Activated CD4-positive, alpha-beta T cell treated with anti-CD3 and anti-CD28 coated beads, Interleukin-2, amount 10 ng/mL, durations not matched to agents 7 days and 5 days (primary cell): ENCODE measurements at places on chromosomes 2 and 18.

DNA sequence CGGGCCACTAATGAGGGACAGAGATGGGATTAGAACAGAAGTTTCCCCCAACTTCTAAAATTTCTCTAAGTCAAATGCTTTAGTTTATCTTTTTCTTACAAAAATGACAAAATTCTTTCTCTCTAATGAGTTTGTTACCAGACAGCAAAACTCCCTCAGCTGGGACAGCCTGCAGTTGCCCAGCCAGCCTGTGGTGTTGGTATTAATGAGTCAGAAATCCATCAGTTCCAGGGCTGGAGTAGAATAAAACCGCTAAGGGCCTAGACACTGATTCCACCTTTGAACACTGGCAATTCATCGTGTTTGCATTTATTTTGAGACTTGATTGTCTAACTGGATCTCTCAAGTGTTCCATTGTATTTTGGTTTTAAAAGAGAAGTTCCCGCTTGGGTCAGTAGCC is 38.3 kb upstream of the SMAD2 start:
- DNase-seq: no peak

GRCh38 chr2:104871649-104871971 is 17.7 kb downstream of the POU3F3 start:
- no peak for DNase-seq

DNA sequence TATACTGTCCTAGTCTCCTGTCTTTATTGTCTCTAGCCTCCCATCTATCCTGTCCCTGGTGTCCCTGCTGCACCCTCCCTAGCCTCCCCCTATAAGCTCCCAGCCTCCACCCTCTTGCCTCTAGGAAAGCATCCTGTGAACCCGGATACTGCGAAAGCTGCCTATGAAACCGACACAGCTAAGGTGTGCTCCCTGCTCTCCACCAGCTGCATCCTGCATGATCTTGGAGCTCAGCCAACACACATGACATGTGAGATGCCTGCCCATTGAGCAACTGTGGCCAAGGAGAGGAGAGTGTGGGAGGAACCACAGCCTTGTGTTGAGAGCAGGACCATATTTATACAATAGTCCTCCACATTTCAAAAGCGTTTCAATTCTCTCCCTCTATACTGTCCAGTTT is 187.1 kb downstream of the ZBTB7C start:
- peak; percentile 49 for DNase-seq

DNA sequence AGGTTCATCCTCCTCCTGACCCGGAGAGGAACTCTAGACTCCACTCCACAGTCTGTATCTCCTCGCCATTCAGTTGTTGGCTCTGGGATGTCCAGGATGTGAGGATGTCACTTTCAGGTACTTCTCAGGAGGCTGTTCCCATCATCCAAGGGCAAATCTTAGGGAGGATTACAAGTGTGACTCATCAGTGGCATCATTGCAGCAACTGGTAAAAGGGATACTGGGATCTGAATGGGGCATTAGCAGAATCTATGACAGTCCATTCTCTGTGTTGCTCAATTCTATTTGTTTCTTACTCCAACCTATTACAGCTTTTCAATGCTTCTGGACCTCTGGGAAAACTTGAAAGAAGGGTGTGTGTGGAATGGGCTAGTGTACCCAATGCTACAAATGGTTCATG is 81.5 kb upstream of the FN1 start:
- DNase-seq: no peak

GRCh38 chr2:220847589-220847988 is 724.5 kb downstream of the EPHA4 start:
- DNase-seq: no peak

DNA sequence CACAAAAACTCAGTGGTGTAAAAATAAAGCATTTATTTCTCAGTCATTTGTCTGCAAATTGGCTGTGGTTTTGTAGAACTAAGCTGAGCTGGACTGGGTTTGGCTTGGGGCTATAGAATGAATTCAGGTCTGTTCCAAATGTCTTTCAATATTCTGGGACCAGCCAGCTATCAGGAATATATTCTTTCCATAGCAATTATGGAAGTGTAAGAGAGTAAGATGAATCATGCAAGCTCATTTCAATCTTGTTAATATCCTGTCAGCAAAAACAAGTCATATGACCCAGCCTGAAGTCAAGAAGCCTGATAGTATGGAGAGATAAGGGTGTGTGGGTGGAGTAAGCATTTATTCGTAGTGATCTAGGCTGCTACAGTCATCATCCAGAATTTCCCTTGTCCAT is 481.0 kb upstream of the CDH2 start:
- DNase-seq: no peak

- no peak for DNase-seq
Measured at GRCh38 chr2:101699755-101700461, 2.4 kb downstream of the MAP4K4 start.

- no peak for DNase-seq
Measured at GRCh38 chr2:4175343-4175742, 472.0 kb downstream of the DCDC2C start.

GRCh38 chr18:332721-333510 is 65.1 kb upstream of the THOC1 start:
- DNase-seq: no peak

DNA sequence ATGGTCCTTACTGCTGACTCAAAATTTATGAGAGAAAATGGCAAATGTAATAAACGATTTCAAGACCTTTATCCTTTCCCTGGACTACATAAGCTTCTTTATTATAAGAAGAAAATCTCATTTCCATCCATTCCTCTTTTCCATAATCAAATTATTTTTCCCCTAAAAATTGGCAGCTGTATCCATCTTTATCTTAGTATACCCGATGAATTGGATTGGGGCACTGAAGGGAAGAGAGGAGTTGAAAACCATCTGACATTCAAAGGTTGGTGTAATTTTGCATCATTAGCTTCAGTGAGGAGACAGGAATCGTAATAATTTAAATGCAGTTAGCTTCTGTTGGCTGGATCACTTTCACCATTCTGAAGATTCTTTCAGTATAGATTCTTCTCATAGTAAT is 574.1 kb downstream of the XIRP2 start:
- DNase-seq: no peak

GRCh38 chr2:134398300-134398699 is 144.4 kb downstream of the MGAT5 start:
- DNase-seq: no peak

- no peak for DNase-seq
Measured at GRCh38 chr2:11811036-11811654, 64.7 kb downstream of the LPIN1 start.

GRCh38 chr2:232523682-232524597 is 2.0 kb upstream of the CHRND start:
- peak; percentile 23 for DNase-seq

DNA sequence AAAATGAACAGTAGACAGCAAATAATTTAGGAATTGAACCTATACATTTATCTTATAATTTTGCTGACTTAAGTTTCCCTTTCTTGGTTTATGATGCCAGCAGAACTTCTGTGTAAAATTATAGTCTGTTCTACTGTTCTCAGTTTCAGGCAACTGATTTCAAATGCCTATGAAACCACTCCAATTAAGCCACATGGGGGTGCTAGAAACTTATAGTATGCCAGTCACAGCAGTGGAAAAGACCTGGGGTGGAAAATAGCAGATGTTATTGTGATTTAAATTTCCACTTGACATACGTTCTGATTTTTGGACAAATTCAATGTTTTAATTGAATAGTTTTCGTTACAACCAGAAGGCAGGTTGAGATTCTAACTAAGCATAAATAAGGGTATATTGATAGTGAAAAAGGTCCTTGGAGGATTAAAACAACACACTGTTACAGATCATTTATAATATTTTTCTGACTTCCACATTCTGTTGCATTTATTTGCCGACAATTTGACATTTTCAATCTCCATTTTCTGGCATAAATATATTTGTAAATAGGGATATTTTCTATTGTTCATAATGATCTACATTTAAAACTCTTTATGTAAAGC is 61.4 kb downstream of the CPS1 start:
- no peak for DNase-seq

GRCh38 chr2:33458248-33458819 is 18.1 kb upstream of the RASGRP3 start:
- no peak for DNase-seq

GRCh38 chr2:76711490-76711889 is 810.7 kb downstream of the LRRTM4 start:
- no peak for DNase-seq

- DNase-seq: no peak
Measured at GRCh38 chr2:221635949-221636348, 63.8 kb upstream of the EPHA4 start.

DNA sequence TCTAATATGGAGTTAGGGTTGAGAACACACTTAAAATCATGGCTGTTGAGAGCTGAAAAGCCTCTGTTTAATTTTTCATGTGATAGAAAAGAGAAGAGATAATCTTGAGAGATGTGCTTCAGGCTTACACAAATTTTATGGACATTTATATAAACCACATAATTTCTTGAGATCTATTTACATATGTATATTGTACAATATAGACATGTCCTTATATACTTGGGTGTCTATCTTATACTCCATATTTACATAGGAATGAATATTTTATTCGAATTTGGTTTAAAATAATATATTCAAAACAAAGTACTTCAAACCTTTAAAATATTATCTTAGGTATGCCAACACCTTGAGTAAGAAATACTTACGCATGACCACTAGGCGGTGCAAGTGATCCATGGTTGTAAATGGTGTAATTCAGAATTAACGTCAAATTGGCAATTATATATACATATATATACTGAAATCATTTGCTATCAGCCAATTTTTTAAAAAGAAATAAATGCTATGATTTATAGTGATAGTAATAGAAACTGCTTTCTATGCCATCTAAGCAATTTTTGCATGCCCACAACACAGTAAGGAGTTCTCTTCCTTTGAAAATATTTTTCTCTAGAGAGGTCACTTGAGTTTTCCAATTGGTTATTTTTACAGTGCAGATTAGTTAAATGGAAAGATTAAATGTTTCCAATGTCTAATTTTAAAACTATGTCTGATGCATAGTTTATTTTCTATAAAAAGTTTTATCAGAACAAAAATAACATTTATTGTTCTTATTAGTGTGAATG is 37.6 kb upstream of the SPAG16 start:
- DNase-seq: peak; percentile 75

- DNase-seq: no peak
Measured at GRCh38 chr2:233814056-233814835, 36.1 kb downstream of the MROH2A start.

- no peak for DNase-seq
Measured at GRCh38 chr18:572091-572830, 7.9 kb upstream of the CETN1 start.

GRCh38 chr18:75779450-75779849 is 351.9 kb upstream of the SMIM21 start:
- no peak for DNase-seq

GRCh38 chr18:55106466-55106865 is 147.2 kb upstream of the CCDC68 start:
- DNase-seq: no peak

DNA sequence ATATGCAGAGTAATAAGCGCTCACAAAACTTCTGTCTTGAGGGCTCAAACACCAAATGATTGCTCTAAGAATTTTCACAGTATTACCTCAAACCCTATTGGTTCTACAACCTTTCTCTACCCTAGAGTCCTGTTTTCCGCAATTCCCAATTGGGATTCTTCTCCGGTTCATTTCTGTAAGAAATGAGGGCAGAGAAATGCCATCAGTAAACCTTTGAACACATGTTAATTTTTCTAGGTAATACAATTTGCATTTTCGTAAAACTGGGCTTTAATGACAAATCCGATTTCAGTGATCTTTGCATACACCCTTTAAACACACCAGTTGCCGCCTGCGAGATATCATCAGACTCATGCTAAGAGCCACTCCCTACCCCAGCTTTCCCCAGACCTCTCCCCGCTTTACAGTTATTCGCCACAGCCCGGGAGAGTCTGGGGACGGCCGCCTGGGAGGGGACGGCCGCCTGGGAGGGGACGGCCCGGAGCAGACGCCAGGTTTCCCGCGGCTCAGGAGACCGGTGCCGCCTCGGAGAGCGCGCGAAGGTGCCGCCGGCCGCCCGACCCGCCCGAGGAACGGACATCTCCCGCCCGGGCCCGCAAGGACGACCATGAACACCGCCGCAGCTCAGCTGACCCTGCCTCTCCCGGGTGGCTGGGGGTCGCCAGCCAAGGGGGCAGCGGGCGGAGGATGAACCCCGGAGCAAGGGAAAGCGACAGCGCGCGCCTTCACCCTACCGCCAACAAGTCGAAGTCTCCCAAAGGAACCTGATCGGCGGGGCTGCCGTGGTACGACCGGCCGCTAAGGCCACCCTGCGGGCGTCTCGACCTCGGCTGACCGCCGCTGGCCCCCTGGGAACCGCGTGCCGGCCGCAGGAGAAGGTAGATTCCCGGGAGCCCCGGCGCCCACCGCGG is 463 bp downstream of the SMC6 start:
- peak; percentile 41 for DNase-seq

- no peak for DNase-seq
Measured at GRCh38 chr18:52333860-52334259, 6.1 kb upstream of the DCC start.

DNA sequence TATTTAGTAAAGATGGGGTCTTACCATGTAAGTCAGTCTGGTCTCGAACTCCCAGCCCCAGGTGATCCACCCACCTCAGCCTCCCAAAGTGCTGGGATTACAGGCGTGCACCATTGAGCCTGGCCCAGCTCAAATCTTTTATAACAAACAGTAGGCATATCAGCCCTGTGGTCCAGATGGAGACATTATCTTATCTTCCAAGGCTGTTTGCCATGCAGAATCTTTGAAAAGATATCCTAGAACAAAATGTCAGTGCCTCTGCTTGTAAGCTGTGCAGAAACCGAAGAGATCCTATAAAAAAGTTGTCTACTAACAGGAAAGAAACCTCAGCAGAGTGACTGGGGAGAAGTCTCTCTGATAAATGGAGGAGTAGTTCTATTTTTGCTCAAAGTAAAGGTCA is 142.1 kb downstream of the PTH2R start:
- no peak for DNase-seq

- DNase-seq: no peak
Measured at GRCh38 chr2:119104414-119104813, 54.1 kb downstream of the C1QL2 start.

DNA sequence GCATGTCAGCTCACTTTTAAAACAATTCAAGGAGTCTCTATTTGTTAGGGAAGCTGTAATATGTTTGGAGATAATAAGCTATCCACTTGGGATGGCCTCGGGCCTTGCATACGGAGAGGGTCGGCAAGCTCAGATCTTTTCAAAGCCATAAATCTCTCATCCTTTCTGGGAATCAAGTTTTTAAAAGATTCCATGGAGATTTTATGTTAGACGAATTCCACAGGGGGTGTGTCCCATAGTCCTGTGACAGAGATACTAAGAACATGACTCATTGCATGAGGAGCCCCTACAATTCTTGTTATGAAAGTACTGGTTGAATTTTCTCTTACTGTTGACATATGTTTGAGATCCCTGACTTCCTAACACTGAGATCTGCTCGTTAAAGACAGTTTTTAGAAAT is 108.7 kb downstream of the FEZ2 start:
- DNase-seq: no peak

- no peak for DNase-seq
Measured at GRCh38 chr2:134324947-134325346, 71.1 kb downstream of the MGAT5 start.

- DNase-seq: peak; percentile 34
Measured at GRCh38 chr2:54503192-54503591, 47.1 kb downstream of the SPTBN1 start.
